ENCODE measurements at places on chromosomes 7 and 10.

DNA sequence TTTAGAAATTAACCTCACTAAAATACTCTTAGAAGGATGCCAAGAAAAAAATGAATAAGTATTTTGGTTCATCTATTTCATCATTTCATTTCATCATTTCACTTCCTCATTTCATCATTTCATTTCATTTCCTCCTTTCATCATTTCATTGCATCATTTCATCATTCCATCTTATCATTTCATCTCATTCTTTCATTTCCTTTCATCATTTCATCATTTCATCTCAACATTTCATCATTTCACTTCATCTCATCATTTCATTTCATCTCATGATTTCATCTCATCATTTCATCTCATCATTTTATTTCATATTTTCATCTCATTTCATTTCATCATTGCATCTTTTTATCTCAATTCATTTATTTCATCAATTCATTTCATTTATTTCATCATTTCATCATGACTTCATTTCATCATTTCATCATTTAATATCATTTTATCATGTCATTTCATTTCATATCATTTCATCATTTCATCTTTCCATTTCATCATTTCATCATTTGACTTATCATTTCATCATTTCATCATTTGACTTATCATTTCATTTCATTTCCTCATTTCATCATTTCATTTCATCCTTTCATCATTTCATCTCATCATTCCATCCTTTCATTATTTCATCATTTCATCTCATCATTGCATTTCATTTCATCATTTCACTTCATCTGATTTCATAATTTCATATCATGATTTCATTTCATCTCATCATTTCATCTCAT lies 129.9 kb downstream of the ZNF92 start:
- no peak for DNase-seq

DNA sequence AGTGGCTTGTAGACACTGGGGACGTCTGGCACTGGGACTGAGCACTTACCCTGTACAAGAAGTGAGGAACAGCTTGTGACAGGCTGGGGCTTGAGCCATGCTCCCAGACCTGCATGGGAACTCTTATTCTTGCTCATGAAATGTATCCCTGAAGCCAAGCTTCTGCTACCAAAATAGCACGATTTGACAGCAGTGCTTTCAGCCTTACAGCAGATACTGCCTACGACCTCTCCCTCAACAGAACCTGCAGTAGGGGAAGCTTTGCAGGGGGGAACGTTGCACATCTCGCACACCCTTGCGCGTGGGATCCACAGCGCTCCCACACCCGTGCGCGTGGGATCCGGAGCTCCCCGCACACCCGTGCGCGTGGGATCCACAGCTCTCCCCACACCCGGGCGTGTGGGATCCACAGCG lies 88.0 kb downstream of the CREM start:
- DNase-seq, result no peak

DNA sequence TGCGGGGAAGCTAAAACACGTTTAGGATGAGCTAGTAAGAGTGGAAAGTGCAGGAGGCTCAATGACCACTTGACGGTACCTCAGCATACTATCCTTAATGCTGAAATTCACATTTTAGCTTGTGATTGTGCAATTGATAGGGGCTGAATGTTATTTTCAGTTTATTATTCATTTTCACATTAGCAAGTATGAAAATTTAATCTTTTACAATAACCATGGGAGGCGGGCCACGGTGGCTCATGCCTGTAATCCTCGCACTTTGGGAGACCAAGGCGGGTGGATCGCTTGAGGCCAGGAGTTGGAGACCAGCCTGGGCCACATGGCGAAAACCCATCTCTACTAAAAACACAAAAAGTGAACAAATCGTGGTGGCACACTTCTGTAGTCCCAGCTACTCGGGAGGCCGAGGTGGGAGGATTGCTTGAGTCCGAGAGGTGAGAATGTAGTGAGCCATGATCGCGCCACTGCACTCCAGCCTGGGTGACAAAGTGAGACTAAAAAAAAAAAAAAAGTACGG lies 22.0 kb upstream of the ANLN start:
- no peak for DNase-seq

DNA sequence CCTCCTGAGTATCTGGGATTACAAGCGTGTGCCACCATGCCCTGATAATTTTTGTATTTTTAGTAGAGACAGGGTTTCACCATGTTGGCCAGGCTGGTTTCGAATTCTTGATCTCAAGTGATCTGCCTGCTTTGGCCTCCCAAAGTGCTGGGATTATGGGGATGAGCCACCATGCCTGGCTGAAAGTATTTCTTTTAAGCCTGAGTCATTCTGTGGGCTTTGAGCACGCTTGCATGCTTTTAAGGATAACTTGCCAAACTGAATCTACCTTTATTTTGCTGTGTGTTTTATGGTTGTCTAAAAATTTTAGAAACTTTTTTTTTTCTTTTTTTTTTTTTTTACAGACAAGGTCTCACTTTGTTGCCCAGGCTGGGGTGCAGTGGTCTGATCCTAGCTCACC lies 33.2 kb downstream of the CNNM2 start:
- no peak for DNase-seq

DNA sequence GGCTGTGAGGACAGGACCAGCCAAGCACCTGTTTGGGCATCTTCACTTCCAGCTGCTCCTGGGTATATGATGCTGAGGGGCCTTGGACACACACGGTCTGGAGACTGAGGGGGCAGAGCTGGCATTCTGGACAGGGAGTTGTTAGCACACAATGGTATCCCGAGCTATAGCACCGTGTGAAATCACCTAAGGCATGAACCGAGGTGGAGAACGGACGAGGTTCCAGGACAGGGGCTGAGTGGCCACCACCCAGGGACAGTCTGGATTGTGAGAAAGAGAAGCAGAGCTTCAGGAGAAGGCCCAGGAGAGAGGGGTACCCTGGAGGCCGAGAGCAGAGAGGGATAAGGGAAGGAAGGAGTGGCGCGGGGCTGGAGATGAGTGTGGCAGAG lies 571.8 kb downstream of the TCERG1L start:
- no peak for DNase-seq

DNA sequence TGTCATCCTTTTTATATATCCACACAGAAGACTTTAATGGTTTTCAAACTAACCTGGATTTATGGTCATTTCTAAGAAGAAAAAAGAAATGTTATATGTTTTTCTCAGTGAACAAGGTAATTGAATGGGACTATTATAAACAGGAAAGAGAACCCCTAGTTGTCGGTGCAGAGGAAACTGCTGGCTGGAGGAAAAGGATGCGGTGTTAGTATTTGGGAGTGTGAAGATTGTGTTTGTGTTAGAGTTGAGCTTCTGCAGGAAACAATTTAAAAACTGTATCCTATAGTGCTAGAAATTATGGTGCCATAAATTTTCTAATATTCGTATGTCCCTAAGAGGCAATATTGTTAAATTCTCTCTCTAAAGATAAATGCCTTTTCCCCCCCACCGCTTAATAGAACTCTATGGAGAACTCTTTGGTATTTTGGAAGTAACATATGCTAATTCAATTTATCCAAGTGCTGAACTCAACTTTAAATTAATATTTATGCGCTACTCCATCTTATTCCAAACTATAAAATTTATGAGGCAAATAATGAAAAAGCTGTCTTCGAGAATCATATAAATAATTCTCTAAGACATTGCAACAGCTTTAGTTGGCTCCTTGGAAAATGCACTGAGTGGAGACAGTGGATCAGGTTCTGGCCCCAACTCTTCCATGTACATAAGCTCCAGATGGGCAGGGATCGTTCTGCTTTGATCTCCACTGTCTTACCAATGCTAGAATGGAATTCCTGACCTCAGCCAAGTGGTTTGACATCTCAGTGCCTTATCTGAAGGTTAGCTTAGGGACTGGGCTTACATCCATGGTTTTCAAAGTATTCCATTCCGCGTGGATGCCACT lies 5.6 kb downstream of the BZW2 start:
- DNase-seq, result no peak

DNA sequence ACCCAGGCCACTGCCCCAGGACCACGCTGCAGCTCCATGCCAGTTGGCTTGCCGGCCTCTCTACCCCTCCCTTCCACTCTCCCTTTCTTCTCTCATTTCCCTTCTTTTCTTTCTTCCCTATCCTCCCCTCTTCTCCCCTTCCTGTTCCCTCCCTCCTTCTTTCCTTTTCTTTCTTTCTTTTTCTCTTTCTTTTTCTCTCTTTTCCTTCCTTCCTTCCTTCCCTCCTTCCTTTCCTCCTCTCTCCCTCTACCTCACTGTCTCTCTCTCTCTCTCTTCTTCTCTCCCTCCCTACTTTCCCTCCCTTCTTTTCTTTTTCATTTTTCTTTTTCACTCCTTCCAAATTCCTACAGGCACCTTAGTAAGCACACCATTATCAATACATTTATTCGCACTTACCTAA lies 30.3 kb upstream of the R3HCC1L start:
- DNase-seq, result no peak

DNA sequence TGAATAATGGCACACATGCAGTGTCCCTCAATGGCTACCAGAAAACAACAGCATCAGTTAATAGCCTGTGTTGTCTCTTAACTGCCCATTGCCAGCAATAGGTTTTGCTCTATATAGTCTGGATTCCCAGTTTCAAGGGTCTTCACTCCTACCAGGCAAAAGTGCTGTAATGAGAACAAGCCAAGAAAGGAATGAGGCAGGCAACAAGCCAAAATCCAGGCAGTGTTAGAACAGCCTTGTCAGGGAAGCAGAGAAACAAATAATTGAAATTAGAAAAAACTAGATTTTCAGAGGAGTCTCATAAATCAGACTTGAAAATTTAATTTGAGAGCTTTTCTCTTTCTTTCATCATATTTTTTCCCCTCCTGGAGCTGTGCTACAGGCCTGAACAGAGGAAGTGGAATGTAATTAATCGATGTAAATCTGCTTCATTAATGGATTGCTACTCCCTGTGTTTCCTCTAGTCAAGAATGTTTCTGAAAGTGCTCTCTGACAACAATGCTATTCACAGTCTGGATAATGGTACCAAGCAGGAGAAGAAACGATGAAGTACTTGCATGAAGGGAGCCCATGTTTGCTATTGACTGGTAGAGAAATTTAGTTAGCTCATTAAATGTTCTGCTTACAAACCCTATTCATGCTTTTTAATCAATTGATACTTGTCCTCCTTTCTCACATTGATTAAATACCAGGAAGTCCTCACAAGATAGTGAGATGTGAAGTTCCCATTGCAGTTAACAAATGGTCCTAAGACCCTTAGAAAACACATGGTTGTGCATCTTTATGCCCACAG lies 202.0 kb upstream of the LRRTM3 start:
- no peak for DNase-seq

DNA sequence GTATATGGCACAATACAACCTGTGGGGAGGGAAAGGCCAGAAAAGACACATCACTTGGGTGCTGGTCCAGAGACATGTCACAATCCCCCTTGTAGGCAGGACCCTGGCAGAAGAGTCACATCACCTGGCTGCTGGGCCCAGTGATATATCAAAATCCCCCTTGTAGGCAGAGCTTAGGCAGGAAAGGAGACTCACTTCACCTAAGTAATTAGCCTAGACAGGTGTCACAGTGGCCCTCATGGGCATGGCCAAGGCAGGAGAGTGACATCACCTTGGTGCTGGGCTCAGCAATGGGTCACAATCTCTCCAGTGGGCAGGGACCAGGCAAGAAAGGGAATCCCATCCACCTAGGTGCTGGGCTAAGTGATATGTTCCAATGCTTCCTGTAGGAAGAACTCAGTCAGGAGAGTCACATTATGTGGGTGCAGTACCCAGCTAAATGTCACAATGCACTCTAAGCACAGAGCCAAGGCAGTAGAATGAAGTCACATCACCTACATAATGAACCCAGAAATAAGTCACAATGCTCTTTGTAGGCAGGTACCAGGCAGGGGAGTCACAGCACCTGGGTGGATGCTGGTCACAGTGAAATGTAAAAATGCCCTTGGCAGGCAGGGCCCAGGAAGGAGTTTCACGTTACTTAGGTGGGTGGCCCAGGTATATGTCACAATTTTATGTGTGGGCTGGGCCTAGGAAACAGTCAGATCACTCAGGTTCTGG lies 18.9 kb upstream of the ZNF736 start:
- DNase-seq, result no peak

DNA sequence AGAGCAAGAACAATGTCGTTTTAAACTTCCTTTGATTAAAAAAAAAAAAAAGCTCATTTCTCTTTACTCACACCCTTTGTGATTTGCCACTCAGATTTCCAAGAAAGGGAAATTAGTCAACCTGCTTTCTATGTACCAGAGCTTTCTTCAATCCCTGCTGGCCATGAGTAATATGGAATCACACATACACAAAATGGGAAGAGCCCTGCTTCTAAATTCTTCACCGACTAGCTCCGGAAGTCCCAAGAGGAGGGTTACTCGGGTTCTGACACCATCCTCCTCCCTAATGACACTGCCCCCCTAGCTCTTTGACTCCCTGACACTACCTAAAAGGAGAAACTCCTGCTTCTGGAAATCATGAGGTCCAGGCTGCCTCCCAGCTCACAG lies 81.8 kb upstream of the SFMBT2 start:
- no peak for DNase-seq

DNA sequence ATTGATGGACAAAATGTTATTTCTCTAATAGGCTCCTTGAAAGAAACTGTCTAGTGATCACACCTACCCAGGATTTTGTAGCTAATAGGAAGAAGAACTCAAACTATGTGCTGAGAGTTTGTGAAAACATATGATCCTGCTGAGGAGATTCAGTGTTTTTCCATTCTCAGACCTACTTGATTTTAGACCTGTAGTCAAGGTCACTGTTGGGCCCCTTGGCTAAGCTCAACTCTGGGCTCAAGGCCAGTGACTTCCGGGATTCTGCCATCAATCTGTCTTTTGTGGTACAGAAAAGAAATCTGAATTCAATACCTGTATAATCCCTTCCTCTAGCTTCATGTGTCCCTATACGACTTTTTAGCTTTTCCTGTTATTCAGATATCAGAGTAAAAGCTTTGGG lies 79.7 kb upstream of the FERD3L start:
- no peak for DNase-seq

DNA sequence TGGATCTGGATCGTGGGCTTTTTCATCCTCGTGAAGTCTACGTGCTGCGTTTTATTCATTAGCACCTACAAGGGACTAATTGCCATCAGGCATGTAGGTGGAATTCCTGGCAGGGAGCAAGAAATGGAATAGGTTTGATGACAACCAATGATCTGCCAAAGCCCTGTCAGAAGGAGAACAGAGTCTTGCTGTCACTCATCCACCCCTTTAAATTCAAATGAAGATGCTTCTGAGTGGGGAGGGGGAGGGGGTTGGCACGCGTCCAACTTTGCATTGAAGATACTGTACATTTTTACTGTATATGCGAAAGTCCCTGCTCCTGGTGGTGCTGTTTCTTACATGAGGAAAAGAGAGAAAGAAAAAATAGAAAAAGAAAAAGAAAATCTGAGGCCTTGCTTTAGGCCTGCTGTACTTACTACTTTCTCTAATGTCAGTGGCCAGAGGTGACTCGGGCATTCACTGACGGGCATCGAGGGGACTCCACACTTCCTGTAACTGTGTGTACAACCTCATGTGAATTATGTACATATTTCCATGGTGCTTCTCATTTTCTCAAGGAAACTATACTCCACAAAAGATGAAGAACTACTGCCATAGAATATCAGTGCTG lies 569.1 kb downstream of the INHBA start:
- no peak for DNase-seq

GRCh38 chr10:22753786-22754185 lies 39.4 kb upstream of the PIP4K2A start:
- DNase-seq, result no peak

- no peak for DNase-seq
These were observed 101.7 kb upstream of the TMEM26 start for GRCh38 chr10:61554925-61555324.

Data from AG09319 (cell line).